ENCODE measurements at places on chromosomes 12 and 14.

DNA sequence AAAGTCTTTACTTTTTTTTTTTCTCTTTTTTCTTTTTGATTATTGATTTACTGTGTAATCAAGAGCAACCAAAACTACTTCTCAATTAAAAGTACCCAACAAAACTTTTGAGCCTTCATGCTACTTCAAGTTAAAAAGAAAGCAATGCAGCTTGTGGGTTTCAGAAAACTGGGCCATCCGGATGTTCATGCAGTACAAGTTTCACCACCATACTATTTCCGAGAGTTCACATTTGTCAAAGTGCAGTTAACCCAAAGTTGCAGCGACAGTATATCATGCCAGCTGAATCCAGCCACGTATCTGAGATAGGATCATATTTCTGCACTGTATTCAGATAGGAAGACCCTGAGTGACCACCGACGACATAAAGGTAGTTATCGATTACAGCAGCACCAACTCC is 33.0 kb downstream of the KLHL28 start:
- no peak for DNase-seq

DNA sequence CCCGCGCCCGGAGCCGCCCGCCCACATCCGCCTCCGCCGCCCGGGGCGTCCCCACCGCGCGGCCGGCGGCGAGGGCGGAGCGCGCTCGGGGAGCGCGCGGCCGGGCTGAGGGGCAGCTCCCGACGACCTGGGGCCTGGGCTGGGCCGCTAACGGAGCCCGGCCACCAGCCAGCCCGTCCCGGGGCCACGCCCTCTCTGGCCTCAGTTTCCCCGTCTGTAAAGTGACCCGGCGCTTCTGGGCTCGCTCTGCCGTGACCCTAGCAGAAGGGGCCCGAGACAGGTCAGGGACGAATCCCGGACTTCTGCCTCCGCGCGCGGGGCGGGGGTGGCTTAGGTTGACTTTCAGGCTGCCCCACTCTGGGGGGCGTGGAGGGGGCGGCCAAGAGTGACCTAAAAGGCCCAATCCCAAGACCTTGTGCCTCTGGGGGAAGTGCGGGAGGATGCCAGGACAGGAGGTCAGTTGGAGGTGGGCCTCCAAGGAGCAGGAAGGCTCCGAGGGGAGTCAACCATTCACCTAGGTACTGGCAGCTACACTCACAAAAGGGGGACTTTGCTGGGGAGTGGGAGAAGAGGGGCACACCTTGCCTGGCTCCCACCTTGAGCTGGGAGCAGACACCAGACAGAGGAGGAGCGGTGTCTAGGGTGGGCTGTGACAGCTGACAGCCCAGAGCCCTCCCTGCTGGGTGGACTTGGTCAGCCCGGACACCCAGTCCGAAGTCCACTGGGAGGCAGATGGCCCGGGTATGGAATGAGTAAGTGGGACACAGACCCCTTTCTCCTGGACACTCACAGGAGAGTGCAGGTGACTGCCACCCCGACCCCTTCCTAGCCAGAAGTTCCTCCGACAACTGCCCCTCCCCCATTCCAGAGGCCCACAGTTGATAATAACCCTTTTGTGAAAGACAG is 486 bp upstream of the AKT1 start:
- DNase-seq, result peak; percentile 43

DNA sequence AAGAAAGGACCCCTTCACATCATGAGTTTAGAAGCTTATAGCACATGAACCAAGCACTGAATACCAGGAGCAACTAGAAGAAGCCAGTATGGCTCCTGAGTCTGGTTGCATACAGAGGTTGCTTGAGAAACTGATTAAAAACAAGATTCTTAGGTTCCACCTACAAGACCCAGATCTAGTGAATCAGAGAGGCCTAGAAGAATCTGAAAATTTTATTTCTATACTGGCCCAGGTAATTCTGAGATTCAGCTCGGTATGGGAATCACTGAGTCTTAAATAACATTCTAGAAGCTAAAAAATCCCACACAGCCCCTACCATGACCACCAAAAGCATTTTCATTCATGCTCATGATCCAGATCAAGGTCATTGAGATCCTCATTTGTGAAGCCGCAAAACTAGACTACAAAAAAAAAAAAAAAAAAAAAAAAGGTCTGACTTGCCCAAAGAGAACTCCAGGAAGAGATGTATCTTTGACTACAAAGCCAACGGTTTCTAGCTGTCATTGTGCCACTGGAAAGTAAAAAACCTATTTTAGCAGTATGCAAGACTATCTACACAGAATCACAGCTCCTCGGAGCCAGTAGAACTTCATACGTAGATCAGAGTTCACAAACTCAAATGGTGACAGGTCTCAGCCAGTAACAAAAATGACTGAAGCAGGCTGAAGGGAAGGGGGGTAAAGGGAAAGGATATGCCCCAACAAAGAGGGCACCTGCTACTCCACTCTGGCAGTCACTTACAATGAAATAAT is 168.4 kb upstream of the EGLN3 start:
- no peak for DNase-seq

DNA sequence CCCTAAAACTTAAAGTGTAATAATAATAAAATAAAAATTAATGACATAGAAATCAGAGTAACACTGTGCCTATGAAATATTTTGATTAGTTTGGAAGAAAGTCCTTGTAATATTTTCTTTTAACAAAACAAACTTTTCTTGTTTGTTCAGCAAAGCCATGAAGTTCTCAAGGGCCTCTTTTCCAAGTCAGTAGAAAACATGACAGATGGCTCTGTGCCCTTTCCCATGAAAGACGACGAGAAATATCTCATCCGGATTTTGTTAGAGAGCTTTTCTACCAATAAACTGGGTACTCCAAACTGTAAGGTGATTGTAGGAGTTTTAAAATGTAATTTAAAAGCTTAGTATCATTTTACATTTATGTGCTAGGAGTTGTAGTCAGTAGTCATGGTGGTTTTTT is 54.5 kb upstream of the ASPG start:
- DNase-seq, result no peak

DNA sequence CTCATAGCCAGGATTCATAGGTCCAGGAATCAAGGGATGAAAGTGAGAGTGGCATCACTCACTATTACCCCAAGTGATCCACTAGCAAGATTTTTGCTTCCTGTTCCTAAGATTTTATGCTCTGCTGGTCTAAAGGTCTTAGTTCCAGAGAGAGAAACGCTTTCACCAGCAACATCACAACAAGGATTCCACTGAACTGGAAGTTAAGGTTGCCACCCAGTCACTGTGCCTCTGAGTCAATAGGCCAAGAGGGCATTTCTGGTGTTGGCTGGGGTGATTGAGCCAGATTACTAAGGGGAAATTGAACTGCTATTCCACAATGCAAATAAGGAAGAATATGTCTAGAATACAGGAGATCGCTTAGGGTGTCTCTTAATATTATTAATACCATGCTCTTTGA is 142.5 kb upstream of the ARID2 start:
- no peak for DNase-seq

DNA sequence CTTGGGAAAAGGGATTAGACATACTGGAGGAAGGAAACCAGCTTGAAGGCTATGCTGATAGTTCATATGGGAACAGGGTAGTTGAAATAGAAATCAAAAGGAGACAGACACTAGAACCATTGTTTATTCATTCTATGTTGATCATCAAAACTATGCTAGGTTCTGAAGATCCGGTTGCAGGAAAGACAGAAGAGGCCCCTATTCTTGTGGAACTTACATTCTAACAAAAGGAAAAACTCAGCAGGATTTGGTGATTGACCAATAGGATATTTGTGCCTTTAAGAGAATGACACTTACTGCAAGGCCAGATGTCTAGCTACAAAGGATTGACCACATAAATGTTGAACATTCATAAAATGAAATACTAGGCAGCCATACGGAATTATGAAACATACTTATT is 179.2 kb downstream of the AKAP6 start:
- DNase-seq, result no peak

DNA sequence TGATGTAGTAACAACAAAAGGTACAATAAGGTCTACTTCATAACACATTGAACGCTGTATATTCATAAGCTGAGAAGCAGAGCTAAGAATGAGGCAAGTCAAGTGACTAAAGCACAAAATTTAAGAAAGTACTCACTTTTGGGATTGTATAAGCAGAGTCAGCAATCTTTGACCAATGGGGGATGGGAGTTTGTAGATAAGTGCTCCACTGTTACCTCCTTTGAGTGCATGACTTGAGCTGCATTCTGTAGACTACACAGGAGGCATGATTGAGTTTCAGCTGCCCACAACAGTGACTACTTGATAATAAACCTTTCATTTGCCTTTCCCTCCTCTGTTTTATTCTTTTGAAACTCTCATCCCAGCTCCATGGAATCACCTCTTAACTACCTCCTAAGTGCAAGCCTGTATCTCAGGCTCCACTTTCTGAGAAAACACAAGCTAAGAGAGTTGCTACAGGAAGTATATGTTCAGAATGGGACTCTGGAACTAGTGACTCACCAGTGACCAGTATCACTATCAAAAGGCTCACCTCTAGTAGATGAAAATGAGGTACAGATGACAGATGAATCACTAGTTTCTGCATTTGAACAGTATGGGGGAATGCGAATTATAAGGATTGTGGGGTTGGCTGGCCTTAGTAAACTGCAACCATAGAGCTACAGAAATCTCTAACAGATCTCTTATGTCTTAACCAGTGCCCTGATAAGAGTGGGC is 49.2 kb downstream of the SLC35F4 start:
- DNase-seq, result no peak

DNA sequence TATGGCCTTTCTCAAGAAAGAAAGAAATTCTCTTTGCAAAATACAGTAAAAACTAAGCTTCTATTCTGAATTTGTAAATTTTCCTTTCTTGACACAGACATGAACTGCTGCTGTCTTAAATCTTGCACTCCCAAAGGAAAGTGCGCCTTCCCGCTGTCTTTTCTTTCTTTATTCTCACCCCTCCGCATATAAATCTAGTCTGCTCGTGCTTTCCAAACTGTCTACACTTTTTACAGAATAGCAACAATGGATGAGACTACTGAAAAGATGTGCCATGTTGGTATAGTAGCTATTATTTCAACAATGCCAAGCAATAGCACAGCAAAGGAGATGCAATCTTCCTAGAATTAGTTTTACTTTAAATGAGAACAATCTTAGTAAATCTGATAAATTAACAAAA is 328.8 kb upstream of the PDE3A start:
- no peak for DNase-seq

DNA sequence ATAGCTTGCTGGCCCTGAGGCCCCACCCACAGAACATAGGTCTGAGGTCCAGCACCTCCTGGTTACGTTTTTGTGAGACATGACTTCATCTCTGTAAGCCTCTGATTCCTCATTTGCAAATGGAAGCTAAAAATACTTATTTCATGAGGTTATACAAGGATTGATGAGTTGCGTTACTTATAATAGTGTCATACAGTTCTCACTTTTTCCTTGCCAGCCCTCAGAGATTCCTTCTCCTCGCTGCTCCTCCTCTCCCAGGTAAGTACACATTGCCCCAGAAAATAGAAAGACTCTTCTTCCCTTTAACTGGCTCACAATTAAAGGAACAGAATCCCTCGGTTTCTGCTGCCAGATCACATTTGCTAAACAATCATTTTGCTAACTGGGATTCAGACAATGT is 739.2 kb downstream of the VRK1 start:
- DNase-seq, result no peak

- no peak for DNase-seq
Observed at GRCh38 chr14:84646786-84647500, 883.0 kb upstream of the FLRT2 start.

DNA sequence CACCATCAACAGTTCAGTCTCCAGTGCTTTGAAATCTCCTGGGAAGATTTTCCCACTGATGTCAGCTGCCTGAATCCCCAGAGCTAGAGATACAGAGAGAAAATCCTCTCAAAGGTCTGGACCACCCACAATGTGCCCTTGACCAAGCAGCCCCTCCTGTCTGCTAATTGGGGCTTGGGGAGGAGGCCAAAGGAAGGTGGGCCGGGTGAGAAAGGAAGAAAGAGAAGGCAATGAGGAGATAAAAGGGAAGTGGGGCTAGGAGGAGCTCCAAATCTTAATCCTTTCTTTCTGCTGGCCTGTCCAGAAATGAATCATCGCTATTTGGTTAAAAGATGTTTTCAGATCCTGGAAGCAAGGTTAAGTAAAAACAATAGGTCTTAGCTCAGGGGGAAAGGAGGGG is 322.9 kb downstream of the BCL11B start:
- DNase-seq, result no peak

- DNase-seq, result no peak
Observed at GRCh38 chr12:31923063-31923412, 36.2 kb upstream of the RESF1 start.

DNA sequence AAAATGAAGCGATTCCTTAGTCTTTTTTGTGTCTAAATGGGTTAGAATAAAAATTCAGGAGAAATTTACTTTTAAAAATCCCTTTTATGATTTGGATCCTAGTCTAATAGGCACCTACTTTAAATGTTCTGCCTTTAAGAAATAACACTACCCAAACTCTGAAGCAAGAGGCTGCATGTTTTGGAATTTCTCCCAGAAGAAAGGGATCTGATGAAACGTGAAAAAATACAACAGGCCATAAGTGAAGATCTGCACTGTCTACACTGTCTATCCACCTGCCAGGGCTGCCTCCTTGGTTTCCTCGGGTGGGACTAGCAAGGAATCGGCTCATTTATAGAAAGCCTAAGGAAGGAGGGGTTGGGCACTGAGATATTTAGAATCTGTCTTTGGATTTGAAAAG is 22.1 kb downstream of the ACVR1B start:
- DNase-seq, result no peak

- no peak for DNase-seq
Observed at GRCh38 chr14:68949601-68949965, 29.5 kb downstream of the ACTN1 start.

DNA sequence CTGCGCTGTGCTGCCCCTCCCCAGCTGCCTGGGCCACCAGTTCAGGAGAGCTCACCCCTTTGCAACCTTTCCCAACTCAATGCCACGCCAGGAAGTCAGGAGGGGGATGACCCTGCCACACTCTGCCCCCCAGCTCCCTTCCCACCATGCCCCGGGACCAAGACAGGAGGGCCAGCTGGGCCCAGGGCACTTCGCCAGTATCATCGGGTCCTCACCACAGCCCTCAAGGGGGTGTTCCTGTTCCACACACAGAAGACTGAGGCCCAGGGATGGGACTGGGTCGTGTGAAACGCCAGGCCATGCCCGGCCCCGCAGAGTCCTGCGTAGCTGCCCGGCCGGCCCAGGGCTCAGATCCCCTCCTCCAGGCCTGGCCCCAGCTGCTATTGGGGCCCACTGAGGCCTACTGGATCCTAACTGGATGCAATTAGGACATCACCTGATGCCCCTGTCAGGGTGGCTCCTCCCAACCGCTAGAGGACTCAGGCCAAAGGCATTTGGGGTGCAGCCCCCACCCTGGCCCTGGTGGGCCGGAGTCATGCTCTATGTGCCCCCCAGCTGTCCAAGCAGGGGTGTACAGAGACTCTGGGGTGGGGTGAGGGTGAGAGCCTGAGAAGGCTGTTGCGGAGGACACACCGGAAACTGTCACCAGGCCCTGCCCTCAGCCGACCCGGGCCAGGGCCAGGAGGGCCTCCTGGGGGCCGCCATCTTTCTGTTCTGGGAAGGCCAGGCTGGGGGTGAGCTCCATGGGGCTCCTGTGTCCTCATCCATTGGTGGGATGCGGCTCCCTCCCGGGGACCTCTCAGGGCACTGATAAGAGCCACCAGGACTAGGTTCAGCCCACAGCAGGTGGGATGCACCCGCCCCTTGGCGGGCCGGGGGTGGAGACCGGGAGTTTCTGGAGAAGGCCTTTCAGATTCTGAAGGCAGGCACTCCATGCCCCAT is 29.3 kb upstream of the ANKRD9 start:
- no peak for DNase-seq

- DNase-seq, result no peak
Observed at GRCh38 chr12:96093543-96094196, 58.3 kb upstream of the LTA4H start.

- DNase-seq, result no peak
Observed at GRCh38 chr12:71562676-71563595, 100.7 kb downstream of the ZFC3H1 start.

Data from activated T-cell treated with anti-CD3 and anti-CD28 coated beads for 24 hours (primary cell).